ENCODE measurements at places on chromosomes 5 and 9.
A peak's percentile ranks its signal among the peaks of the same experiment; 100 is the strongest.

- DNase-seq: no peak
These were observed 123.5 kb downstream of the TSSK1B start for GRCh38 chr5:113311301-113311700.

DNA sequence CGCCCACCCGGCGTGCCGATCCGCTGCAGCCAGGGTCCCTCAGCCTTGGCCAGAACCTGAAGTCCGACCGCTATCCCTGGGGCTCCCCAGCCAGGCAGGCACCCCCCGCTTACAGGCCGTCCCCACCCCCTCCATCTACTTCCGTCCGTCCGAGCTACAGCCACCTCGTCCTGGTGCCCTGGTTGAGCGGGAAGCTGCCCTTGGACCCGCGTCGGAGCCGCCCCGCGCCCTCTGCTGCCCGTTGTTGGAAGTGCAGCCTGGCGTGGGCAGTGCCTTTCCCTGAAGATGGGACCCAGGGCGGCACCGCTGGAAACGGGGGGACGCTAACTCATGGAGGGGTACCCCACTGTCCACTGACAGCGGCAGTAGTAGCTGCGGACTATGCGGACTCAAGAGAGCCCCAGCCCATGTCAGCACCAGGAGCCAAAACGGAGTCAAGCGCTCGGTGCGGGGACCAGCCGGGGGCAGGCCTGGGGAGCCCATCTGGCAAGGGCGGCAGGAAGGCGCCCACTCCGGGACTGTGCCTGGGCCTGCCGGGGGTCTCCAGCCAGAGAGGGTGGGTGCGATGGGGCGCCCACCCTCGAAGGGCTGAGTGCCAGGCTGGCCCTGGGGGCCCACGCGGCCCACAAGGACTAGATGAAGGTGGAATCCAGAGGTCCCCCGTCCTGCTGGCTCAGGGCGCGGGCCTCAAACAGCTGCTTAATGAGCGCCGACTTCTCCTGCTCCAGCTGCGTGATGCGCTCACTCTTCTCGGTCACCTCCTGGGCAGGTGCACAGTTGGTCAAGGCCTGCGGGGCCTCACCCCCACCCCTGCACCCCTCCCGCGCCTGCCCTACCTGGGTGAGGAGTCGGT is 6.1 kb downstream of the SAPCD2 start:
- peak; percentile 66 for DNase-seq

- no peak for DNase-seq
These were observed 1.5 kb upstream of the SLC6A3 start for GRCh38 chr5:1446602-1447343.

- DNase-seq: peak; percentile 32
These were observed 55.8 kb downstream of the SLC22A5 start for GRCh38 chr5:132425009-132425937.

DNA sequence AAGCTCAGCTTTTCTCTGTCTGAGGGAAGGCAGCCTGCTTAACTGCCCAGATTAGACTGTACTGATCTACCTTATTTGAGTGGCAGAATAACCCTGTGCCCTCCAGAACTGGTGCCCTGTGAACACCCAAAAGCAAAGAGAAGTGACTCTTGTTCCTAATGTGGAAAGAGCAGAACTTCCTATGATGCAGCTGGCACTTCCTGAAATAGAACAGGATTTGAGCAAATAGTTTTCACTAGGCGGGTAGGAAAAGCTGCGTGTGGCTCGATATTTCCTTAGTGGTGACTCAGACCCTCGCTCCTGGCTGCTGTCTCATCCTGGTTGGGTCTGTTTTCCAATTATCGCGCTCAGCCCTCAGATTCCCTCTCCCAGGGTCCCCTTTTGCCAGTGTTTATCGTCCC is 89.9 kb downstream of the SH3TC2 start:
- no peak for DNase-seq

DNA sequence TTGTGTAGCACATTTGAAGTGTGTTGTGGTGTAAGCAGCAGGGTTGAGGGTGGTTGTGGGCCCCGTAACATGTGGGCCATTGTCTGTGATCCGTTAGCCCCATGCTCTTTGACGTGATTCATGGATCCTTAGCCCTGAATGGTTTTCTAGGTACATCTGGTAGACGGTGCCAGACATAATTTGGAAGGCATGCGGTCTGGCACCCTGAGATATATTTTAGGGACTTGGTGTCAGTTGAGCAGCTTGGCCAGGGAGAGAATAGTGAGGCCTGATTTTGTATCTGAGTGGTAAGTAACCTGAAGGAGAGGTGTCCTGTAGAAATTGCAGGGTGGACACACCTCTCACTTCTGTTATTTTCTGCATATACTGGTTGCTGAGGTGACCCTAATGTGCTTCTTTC is 10.9 kb downstream of the SH3GL2 start:
- no peak for DNase-seq

DNA sequence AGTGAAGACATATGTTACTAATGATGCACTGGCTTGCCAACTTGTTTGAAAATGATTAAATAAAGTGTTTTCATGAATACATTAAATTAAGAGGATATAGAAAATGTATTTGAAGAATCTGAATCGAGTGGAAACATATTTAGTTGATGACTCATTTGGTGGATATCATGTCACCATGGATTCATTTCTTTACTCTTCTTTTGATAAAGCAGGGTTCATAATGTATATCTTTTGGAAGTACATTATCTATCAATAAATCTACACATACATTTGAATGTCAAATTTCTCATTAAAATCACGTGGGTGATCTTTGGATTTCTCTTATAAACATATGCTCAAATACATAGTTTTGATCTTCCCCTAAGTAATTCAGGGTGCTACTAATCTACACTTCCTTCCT is 1148.1 kb upstream of the ACO1 start:
- DNase-seq: no peak

- no peak for DNase-seq
These were observed 74.7 kb downstream of the KIF24 start for GRCh38 chr9:34254141-34254913.

DNA sequence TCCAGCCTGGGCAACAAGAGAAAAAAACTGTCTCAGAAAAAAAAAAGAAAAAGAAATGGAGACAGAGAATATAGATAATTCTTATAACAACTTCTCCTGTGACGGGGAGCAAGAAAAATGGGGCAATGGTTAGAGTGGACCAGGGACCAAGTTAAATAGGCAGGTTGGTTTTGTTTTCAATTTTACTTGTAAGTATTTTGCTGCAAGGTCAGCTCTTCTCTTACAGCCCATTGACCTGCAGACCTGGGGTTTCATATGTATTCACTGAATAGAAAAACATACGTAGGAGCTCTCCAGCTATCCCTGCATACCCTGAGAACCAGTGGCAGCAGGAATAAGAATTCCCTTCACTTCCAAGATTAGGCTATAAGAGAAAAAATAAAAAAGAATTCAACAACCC is 29.2 kb upstream of the IL13 start:
- no peak for DNase-seq

DNA sequence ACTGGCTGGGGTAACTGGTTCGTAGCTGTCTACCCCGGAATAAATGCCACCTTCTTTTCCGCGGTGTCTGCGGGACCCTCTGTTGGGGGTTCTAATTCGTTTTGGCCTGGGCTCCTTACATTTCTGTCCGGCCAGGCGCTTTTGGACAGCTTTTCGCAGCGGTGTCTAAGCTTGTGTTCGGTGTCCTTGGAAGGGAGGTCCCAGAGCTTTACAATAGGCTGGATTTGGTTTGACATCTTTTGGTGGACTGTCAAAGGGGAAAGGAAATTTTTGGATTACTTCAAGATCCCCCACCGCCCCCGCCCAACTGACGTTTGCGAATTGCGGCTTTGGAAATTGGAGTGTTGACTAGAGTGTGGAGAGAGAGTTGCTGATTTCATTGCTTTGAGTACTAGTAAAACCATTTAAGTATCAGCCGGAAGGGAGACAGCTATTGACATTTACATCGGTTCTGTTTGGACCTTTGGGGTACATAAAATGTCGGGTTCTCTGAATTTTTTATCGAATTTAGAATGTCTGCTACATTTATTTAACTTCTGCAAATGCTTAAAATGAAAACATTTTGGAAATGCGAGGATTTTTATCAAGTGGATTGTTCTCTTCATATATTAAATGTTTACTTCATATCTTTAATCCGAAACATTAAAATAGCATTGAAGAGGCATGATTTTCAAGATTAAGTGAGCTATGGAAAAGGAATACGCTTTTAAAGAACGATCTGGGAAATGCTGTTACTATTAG is 4.7 kb upstream of the PURA start:
- no peak for DNase-seq

DNA sequence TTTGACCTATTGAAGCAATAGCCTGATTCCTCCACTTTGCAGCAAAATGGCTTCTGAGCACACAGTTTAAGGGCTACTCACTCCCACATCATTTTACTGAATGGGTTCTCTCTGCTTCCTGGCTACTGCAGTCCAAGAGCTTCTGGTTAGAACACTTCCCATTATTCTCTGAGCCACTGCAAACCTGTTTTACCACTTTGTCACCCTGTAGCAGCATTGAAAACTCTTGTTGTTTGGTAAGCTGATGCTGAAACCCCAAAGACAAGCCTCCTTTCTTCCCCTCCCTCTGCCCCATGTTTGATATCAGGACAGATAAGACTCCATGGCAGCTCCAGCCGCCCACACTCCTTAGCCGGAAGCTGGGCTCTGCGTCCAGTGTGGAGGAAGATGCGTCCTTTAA is 84.4 kb upstream of the RARS1 start:
- DNase-seq: no peak

DNA sequence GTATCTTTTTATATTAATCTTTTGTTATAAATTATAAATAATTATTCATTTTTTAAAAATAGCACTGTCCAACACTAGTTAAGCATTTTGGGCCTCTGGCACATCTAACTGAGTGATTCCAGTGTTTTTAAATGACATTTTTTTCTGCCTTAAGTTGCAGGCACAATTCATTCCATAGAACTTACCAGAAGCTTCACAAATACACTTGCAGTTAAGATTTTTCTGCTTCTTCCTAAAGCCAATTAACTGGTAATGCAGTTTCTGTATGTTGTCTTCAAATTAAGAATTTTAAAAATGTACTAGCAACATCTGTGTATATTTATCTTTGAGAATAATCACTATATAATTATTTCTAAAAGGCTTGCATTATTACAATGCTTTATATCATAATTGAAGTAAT is 11.2 kb upstream of the NFIB start:
- no peak for DNase-seq

DNA sequence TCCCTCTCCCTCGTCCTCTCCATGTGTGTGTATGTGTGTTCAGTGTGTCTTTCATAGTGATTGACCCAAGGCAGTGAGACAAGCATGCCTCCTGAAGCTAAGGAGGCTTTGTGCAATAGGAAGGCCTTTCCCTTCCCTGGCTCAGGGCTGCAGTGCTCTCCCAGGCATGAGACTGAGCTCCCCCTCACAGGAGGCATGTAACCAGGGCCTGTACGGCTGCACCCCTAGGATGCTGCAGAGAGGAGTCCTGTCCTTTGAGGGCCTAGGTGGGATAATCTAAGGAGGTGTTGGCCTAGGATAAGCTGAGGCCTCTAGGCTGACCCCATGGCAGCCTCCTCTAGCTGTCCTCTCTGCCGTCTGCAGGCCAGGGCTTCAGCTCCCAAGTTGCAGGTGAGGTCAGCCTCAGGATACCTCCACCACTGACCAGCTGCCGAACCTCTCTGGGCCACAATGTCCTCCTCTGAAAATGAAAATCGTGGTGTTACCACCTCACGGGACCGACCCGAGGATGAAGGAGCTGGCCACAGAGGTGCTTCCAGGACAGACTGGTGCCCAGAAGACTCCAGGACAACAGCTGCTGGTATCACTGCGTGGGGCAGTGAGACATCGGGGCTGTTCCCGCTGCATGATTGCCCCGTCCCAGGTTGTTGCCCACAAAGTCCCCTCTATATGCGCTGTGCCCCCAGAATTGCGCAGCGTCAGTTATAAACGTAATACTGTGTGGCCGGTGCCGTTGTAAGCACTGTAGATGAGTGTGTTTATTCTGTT is 129.6 kb downstream of the BARX1 start:
- DNase-seq: no peak

- DNase-seq: no peak
These were observed 152.1 kb downstream of the PCSK1 start for GRCh38 chr5:96280946-96281393.

DNA sequence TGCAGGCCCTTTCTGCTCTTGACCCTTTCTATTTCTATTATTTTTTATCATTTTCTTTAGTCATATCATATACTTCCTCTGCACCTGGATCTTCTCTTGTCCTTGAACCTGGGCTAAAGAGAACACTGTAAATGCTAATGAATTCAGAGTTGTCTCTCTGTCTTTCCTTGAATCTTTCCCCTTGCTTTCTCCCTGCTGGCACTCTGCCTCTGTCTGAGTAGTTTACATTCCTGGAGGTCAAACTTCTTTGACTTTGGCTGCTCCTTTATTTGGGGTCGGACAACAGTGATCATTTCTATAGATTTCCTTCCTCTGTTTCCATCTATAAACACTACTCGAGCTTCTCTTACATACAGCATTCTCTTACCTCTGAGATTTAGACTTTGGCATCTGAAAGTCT is 47.1 kb downstream of the IZUMO3 start:
- no peak for DNase-seq

DNA sequence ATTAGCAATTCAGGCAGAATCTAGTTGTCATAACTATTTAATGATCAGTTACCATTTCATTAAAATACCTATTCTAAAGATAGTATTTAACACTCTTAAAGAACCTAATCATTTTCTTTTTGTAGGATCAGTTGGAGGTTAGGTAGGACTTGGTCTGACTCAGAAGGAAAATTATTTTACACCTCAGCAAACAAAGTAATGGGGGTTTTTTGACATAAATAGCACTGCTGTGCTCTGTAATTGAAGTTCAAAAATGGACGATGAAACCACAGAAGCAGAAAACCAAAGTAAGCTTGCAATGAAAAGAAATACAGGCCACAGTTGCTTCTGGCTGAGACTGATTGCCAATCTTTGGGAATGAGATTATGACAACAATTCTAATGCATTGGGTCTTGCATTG is 187.0 kb upstream of the TRPM3 start:
- DNase-seq: no peak

GRCh38 chr5:16740811-16741392 is 124.1 kb upstream of the RETREG1 start:
- no peak for DNase-seq

GRCh38 chr5:155983954-155984353 is 343.0 kb upstream of the SGCD start:
- no peak for DNase-seq

GRCh38 chr9:87796196-87796595 is 70.3 kb downstream of the CTSL start:
- DNase-seq: no peak

DNA sequence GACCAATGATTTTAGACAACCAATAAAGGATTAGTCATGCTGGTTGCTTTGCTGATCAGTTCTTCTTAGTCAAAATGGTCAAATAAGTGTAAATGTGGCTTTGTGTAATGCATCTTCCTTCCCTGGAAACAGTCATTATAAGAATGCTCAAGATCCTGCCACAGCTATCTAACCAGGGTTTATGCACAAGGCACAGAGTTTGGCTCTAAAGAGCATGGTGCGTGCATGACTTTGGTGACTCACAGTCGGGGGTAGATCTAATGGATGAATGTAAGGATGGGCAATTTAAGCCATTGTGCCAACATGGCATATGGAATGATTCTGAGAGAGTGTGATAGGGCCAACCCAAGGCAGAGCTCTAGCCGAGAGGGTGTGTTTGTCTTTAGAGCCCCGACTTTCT is 6.5 kb downstream of the LIX1 start:
- DNase-seq: no peak

Measured in activated CD4-positive, CD25-positive, alpha-beta regulatory T cell (primary cell).